ENCODE measurements at places on chromosomes 1 and 21. TPM values are rescaled to one million over a fixed set of nuclear protein-coding genes. Genes with fewer than 3 reads are reported as not detected.

The KLHDC8A gene
- total RNA-seq: not detected

- no peak for DNase-seq
These were observed 57.5 kb upstream of the RBM15 start for GRCh38 chr1:110281363-110282290.

- DNase-seq: no peak
These were observed 107.2 kb downstream of the KCNK1 start for GRCh38 chr1:233721004-233721595.

- no peak for DNase-seq
These were observed 13.1 kb upstream of the PARS2 start for GRCh38 chr1:54777431-54777830.

- no peak for DNase-seq
These were observed 64.3 kb downstream of the BCL9 start for GRCh38 chr1:147605591-147605990.

GRCh38 chr1:165153182-165153581 is 203.3 kb downstream of the LMX1A start:
- no peak for DNase-seq

- no peak for DNase-seq
These were observed 172.5 kb upstream of the GALNT2 start for GRCh38 chr1:229894532-229894931.

Data from OCI-LY7 (cell line).